Thoracic aorta endothelial cell (primary cell): ENCODE measurements at places on chromosomes 5 and 9. TPM values are rescaled to one million over a fixed set of nuclear protein-coding genes. Genes with fewer than 3 reads are reported as not detected.

The GDA gene
- total RNA-seq: 0.07 TPM in 1 of 2 replicates, not detected in the other

The FST gene
- 58.4 and 88.6 TPM in 2 replicates for total RNA-seq

The PDE8B gene
- total RNA-seq: under 0.01 and 0.07 TPM in 2 replicates

The CDH9 gene
- not detected in 2 replicates for total RNA-seq

The TSSK1B gene
- total RNA-seq: under 0.01 TPM in 1 of 2 replicates, not detected in the other

The PPP2R2B gene
- not detected in 2 replicates for total RNA-seq

The DMGDH gene
- 0.07 TPM in 1 of 2 replicates, not detected in the other for total RNA-seq

The PCDHGB5 gene
- total RNA-seq: 9.1 and 13.4 TPM in 2 replicates

The BAAT gene
- total RNA-seq: under 0.01 and 0.07 TPM in 2 replicates

The SPATA31E1 gene
- not detected in 2 replicates for total RNA-seq

The PDE6A gene
- not detected in 2 replicates for total RNA-seq

The SPATA31A6 gene
- total RNA-seq: not detected in 2 replicates

The OR13C3 gene
- not detected in 2 replicates for total RNA-seq

The MEIKIN gene
- total RNA-seq: not detected in 2 replicates

The IFNA13 gene
- total RNA-seq: not detected in 2 replicates

The SLC36A2 gene
- total RNA-seq: not detected in 2 replicates

The IL3 gene
- not detected in 2 replicates for total RNA-seq

The TLX3 gene
- total RNA-seq: not detected in 2 replicates

The HTR1A gene
- not detected in 2 replicates for total RNA-seq

The PPP1R26 gene
- total RNA-seq: 9.8 and 16.5 TPM in 2 replicates

The SET gene
- total RNA-seq: 676 and 721 TPM in 2 replicates

The CERT1 gene
- 38.0 and 40.8 TPM in 2 replicates for total RNA-seq

The PPP3R2 gene
- not detected in 2 replicates for total RNA-seq
